NCI-H2081 (cell line): ENCODE measurements at places on chromosomes 1 and 21.

DNA sequence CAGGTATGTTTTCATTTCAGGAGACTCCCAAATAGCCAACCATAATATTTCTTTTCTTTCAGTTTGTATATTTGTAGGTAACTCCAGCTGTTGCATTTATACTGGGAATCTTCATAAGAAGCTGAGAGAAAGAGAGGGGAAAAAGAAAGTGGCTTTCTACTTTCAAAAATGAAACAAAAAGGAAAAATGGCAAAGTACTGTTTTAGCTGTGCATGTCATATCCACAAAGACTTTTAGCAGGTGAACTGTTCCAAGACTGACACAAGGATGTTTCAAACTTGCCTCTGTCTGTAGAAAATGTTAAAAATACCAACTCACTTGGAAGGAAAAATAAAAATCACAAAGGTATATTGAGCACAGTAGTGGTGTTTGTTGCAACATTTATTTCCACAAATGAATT is 41.9 kb upstream of the CACYBP start:
- DNase-seq: no peak

DNA sequence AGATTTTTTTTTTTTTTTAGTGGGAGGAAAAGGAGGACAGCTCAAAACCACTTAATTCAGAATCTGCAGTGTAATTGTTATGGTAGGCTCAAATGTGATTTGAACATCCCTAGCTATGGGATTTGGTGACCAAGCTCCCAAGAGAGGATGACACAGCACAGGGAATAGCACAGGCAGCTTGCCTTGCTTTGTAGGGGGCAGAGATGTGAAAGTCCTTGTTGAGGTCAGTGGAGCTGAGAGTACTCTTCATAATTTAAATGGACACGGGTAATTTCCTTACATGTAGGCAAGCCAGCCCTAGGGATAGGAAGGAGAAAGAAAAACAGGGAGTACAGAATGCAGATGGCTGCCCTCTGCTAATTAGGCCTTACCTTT is 3.2 kb upstream of the UCK2 start:
- DNase-seq: no peak

GRCh38 chr1:29864431-29865022 is 628.2 kb downstream of the PTPRU start:
- no peak for DNase-seq

DNA sequence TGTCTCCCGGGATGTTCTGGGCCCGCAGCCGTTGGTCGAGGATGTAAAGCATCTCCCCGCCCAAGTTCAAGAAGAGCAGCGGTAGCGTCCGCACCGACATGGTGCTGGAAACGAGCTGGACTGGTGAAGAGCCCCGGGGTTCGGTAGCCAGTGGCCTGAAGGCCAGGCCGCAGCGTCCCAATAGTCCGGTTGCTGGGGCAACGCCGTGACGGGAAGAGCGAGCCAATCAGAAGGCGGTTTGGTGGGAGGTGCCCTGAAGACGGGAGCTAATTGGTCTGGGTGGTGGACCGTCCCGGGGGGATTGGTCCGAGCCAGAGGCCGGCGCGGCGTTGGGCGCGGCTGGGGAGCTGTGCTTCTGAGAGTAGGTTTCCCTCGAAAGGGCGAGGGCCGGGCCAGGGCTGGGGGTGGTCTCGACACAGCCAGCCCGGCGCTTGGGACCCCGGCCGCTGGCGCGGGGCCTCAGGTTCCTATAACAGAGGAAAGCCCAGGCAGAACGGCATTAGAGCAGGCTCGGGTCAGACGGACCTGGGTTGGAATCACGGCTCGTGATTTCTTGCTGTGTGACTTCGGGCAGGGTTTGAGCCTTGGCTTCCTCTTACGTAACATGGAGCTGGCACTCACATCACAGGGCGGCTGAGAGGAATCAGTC is at the start of gene OSCP1:
TSS of gene OSCP1 (minus strand) at position 182 of the 649 bp plus-strand sequence. CDS start at position 100, 82 bp downstream.
- peak; percentile 97 for DNase-seq

DNA sequence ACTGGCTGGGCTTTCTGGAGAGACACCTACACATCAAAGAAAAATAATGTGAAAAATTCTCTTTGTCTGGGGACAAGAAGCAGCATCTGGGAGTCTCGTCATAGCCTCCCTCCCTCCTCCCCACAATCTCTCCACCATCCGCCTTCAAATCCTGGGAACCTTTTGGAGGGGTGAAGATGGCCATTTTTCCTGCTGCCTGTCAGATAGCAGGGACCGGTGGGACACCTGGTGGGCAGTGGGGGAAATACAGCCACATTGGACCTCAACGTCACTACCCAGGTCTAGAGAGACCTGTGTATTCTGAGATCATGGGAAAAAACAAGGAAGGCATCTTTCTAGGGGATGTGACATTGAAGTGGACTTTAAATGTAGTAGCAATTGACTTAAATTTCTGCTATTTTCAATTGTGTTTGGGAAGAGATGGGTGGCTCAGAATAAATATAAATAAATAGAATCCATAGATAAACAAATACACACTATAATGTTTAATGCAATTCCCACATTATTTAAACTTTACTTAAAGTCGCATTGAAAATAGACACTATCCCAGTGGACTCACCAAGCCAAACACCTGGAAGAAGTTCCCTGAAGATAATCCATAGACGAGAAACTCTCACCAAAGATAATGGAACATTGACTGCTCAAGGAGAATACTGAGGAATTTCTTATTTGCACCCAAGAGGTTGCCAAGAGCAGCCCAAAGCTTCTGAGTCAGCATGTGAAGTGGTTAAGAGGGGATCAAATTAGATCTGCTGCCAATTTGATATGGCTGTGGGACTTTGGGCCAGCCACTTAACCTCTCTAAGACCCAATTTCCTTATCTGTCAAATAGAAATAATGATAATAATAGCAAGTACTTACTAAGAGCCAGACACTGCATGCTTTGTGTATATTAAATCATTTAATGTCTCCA is 147.6 kb upstream of the CAMK1G start:
- peak; percentile 75 for DNase-seq

- no peak for DNase-seq
Measured at GRCh38 chr1:58608945-58609344, 31.9 kb upstream of the TACSTD2 start.

DNA sequence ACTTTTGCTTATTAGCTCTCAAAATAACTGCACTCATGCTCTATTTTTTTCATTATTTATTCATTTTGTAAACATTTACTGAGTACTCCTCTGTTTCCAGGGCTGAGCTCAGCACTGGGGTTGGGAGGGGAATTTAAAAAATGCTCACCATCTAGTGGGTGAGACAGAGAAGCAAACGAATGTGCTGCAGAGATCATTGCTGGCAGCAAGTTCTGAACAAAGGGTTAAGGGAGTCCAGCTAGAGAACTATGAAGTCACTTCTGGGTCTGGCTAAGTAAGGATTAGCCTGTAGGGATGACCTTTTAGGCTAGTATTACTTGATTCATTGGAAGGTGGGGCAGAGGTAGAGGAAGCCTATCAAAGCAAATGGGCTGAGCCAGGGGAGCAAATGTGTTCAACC is 99.1 kb upstream of the ZNF644 start:
- no peak for DNase-seq

DNA sequence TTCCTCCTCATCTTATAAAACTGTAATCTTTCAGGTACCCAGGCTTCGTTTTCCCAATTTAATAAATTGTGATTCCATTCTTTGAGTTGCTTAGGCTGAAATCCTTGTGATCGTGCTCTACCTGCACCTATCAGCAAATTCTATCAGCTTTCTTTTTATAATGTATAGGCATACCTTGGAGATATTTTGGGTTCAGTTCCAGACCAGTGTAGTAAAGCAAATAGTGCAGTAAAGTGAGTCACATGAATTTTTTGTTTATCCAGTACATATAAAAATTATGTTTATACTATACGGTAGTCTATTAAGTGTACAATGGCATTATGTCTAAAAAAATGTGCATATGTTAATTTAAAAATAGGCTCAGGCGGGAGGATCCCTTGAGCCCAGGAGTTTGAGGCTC is 5.5 kb downstream of the SWT1 start:
- DNase-seq: no peak

- DNase-seq: no peak
Measured at GRCh38 chr1:219472596-219472995, 140.3 kb downstream of the ZC3H11B start.

GRCh38 chr1:17569200-17570139 is 30.0 kb downstream of the ARHGEF10L start:
- no peak for DNase-seq

GRCh38 chr21:21163904-21164303 is 165.7 kb downstream of the NCAM2 start:
- DNase-seq: peak; percentile 34

DNA sequence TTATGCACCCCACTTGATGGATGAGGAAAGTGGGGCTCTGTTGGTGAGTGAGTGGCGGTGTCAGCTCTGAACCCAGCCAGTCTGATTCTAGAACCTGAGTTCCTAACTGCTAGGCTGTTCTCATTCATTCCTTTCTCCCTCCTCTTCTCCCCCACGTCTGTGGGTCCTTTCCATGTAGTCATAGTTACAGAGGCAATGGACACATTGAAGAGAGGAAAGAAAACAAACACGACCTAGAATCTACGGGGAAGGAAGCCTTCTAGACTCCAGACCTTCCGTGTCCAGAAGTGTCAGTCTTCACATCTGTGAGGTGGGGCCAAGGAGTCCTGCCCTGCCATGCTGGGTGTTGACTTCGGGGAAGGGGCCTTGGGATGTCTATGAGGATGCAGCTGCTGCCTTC is 115.8 kb upstream of the WNT4 start:
- no peak for DNase-seq

DNA sequence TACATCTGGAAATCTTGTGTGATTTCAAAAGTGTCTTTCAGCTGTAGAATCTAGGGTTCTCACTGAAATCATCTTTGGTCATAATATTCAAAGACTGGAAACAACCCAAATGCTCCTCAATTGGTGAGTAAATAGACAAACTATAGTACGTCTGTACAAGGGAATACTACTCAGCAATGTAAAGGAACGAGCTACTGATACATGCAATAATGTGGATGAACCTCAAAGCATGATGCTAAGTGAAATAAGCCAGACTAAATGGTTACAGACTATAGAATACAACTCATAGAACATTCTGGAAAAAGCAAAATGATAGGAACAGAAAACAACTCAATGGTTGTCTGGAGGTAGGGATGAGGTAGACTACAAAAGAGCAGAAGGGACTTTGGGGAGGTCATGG is 2.6 kb downstream of the LACTBL1 start:
- no peak for DNase-seq

- peak; percentile 3 for DNase-seq
Measured at GRCh38 chr1:48792961-48793360, 16.3 kb upstream of the BEND5 start.

DNA sequence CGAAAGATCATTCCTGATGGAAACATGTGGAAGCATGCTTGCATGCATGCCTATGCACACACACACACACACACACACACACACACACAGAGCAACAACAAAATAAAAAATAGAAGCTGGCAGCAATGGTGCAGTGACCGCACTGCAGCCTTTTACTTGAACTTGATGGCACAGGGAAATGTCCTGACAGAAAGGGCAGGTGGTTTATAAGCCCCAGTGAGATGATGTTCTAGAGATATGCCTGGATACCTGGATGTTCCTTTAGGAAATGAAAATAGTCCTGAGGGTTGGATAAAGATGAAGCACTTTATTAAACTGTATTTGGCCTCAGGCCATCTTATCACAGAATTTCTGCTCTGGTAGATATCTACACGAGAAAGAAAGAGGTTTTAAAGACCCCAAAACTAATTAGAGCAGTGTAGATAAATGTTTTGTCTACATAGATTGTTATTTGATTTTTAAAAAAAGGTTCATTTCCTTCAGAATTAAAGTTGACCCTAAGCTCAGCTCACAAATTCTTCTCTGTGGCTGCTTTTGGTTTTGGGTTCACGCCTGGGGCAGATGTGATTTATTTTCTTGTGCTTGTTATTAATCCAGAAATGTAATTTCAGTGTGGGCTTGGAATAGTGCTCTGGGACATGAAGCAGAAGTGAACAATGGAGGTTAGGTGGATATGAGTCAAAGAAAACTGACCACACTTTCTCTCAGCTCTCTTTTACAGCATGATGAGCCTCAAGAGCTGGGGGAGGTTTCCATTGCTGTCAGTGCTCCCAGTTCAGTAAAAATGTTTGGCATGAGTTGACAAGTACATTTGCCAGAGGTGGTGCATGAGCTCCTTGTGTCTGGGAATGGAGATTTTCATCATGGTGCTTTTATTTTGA is 22.9 kb downstream of the ADAM30 start:
- DNase-seq: no peak

GRCh38 chr1:43938892-43939587 is 5.4 kb downstream of the ARTN start:
- DNase-seq: no peak

DNA sequence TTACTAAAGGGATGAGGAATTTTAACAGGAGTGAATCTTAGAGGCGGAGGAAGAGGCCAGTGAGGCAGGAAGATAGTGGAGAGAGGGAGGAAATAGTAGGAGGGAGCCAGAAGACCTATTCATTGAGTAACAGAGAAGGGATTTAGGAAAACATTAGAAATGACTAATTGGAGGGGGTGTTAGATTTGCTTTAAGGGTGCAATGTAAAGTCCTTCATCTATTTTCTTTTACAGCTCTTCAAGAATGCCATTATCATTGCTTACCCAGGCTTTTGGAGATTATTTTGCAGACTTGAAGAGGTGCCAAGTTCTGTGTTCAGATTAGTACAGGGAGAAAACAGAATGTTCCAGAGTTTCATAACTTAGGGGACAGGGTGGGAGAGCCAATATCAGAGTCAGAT is 33.8 kb downstream of the OR10J1 start:
- no peak for DNase-seq

GRCh38 chr1:84037758-84038611 is 39.1 kb upstream of the TTLL7 start:
- no peak for DNase-seq

DNA sequence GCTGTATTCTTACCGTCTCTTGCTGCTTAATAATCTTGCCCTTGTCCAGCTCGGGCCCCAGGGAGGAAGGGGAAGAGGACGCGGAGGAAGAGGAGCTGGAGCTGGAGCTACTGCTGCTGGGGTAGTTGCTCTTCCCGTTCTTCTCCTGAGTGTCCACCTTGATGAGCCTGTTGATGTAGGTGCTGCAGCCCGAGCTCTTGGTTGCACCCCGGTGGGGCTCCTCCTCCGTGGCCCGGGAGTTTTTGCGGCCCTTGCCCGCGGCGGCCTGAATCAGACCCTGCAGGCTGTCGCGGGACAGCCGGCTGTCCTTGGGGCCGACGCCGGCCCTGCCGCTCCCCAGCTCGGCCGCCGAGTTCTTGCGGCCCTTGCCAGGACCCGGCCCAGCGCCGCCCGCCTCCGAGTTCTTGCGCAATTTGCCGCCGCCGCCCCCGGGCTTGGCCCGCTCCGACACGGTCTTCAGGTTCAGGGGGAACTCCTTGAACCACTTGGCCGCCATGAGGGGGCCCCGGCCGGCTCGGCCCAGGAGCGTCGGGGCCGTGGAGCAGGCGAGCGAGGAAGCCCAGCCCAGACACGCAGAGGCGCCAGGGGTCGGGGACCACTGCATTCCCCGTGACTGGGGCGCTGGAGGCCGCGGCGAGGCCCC is 475 bp upstream of the TDRD10 start:
- no peak for DNase-seq

GRCh38 chr1:10033359-10033845 is 644 bp downstream of the UBE4B start:
- DNase-seq: peak; percentile 58

- DNase-seq: no peak
Measured at GRCh38 chr1:235049217-235049616, 79.4 kb downstream of the TOMM20 start.

- no peak for DNase-seq
Measured at GRCh38 chr1:107262467-107263286, 121.8 kb downstream of the NTNG1 start.

GRCh38 chr21:29647353-29647781 is 292.4 kb downstream of the GRIK1 start:
- DNase-seq: no peak
